ENCODE measurements at places on chromosomes 3 and 15. TPM values are rescaled to one million over a fixed set of nuclear protein-coding genes. Genes with fewer than 3 reads are reported as not detected.
A peak's percentile ranks its signal among the peaks of the same experiment; 100 is the strongest.

DNA sequence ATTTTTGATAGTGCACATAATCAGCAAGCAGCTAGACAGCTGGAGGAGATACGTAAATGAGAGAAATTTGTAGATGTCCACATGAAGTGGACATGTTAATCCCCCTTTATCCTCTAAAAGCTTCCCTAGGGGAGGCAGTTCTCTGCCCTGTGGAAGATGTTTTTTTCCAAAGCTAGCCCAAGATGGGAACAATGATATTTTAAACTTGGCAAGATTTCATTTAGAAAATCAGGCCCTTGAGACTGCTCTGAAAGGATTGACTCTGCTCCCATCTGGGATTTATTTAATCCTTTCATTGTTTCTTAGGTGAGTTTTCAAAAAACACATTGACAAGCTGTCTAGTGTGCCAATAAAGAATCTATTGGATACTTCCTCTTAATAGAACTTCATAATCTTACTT lies 92.0 kb downstream of the SYNPR start:
- DNase-seq = no peak

GRCh38 chr3:108474581-108474980 lies 35.8 kb downstream of the MYH15 start:
- DNase-seq = no peak

The MEGF11 gene
- total RNA-seq = not detected

GRCh38 chr3:161081633-161082032 lies 23.5 kb downstream of the B3GALNT1 start:
- no peak for DNase-seq

- DNase-seq = no peak
Measured at GRCh38 chr3:124529826-124530571, 200.3 kb upstream of the UMPS start.

DNA sequence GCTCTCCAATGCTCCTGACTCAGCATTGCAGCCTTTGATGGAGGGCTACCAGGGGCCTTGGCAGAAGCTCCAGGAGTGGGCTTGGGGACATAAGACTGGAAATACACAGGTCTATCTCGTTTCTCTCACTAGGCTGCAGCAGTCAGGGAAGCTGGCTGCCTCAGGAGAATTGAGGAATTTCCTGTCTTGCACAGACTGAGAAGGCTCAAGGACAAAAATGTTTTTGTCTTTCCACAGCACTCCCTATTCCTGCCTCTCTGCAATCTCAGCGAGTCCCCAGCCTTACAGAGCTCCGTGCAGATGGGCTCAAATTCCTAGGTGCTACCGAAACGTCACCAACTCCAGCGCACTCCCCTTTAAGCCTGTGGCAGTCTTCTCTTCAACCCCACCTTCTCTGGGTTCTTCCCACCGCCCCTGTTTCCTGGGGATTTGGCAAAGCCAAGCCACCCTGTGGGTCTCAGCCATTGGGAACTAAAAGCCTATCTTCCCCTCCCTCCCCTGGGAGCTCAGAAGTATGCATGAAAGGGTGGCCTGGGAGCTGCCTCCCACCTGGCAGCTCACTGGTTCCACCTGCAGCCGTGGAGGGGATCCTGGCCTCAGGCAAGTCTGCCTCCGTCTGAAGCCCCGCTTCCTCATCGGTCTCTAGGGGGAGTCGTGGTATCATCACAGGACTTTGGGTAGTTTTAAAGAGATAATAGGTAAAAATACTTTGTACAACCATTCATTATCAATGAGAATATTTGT lies 322.6 kb upstream of the FRG2C start:
- DNase-seq = no peak

DNA sequence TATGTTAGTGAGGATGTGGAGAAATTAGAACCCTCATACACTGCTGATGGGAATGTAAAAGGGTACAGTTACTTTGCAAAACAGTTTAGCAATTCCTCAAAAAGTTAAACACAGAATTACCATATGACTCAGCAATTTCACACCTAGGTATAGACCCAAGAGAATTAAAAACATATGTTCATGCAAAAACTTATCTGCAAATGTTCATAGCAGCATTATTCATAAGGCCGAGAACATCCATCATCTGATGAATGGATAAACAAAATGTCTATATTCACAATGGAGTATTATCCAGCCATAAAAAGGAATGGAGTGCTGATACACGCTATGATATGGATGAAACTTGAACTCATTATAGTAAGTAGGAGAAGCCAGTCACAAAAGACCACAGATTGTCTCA lies 10.3 kb downstream of the SEC13 start:
- no peak for DNase-seq

The CATSPER2 gene
- total RNA-seq = 6.6 TPM

- peak; percentile 17 for DNase-seq
Measured at GRCh38 chr15:22949074-22949547, 31.1 kb downstream of the CYFIP1 start.

GRCh38 chr15:100919481-100920405 lies 586 bp downstream of the LRRK1 start:
- peak; percentile 18 for DNase-seq

- no peak for DNase-seq
Measured at GRCh38 chr15:87945246-87945645, 311.3 kb downstream of the NTRK3 start.

- DNase-seq = no peak
Measured at GRCh38 chr3:63977893-63978292, 45.4 kb downstream of the PSMD6 start.

DNA sequence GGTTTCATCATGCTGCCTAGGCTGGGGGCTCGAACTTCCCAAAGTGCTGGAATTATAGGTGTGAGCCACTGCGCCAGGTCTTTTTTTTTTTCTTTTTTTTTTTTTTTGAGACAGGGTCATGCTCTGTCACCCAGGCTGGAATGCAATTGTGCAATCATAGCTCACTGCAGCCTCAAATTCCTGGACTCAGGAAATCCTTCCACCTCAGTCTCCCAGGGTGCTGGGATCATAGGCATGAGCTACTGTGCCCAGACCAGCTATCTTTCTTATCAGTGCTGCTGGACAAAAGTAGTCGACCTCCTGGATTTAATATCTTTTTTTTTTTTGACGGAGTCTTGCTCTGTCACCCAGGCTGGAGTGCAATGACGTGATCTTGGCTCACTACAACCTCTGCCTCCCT lies 60.8 kb downstream of the TFDP2 start:
- no peak for DNase-seq

The KCNH8 gene
- not detected for total RNA-seq

DNA sequence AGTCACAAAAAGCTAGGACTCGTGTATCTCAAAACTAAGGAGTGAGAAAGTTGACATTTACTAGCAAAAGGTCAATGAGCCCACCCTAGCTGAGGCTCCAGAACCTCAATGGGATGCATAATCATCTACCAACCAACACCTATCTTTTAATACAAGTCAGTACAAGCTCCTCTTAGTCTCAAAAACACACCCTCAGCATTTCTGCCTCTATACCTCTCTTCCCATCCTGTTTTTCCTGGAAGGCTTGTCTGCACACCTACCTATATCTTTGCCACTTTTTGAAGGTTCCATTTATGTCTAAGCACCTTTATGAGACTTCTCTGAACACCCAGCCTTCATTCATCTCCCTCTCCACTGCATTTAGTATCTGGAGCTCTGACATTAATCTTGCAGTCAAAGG lies 10.0 kb downstream of the WWTR1 start:
- DNase-seq = no peak

DNA sequence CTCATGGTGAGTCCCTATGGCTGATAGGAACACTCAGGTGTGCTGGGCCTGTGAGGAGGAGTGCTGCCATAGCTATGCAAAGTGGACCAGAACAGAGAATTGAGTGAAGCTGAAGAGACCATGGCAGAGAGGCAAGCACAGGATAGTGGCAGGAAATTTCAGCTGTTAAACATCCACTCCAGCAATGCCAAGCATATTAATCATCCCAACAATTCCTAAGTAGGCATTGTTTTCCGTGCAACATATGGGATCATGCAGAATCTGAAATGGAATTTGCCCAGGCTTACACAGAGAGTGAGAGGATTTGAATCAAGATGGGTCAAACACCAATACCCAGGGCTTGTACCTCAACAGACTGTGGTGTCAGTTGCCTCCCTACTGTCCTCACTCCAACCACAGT lies 582.6 kb upstream of the UBE2E2 start:
- no peak for DNase-seq

The IL17RB gene
- not detected for total RNA-seq

- DNase-seq = no peak
Measured at GRCh38 chr3:140332131-140332530, 345.7 kb upstream of the TRIM42 start.

- DNase-seq = no peak
Measured at GRCh38 chr3:44032487-44032886, 209.2 kb upstream of the TOPAZ1 start.

Measured in activated CD8-positive, alpha-beta T cell treated with anti-CD3 and anti-CD28 coated beads for 36 hours (primary cell).